ENCODE measurements at places on chromosomes 6 and 20.

- no peak for DNase-seq
Measured at GRCh38 chr6:70834520-70834919, 122.3 kb downstream of the B3GAT2 start.

DNA sequence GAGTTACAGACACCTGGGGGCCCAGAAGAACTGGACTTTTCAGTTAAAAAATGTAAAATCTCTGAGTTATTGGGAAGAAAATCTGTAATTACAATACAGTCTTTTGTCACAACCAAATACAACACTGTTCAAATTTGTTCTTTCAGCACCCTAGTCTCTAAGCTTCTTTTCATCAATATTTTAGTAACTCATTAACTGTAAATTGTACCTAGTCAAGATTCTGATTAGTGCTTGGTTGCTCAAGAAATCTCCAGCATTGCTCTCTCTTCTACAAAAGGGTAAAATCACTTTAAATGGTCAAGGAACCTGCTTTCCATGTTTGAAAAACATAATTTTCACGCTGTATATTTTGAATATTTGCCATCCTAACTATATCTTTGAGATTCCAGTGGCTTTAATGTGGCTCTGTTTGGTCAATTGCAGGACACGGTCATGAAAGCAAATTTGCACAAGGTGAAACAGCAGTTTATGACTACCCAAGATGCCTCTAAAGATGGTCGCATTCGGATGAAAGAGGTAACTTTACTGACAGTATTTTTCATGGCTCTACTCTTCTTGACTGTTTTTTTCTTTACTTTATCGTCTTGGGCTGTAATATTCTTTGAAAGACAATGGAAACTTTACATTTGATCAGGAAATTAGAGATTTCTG is 9.2 kb downstream of the SCGN start:
- no peak for DNase-seq

DNA sequence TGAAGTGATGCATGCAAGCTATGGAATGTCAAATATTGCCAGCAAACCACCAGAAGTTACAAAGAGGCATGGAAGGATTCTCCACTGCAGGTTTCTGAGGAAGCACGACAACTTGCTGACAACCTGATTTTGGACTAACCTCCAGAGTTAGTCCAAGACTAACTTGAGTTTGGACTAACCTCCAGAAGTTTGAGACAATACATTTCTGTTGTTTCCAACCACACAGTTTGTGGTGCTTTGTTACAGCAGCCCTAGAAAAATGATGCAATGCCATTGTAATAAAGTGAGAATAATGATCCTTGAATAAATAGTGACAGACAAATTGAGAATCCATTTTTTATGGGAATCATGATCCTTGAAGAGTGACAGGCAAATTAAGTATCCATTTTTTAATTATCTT is 169.9 kb upstream of the HDDC2 start:
- no peak for DNase-seq

DNA sequence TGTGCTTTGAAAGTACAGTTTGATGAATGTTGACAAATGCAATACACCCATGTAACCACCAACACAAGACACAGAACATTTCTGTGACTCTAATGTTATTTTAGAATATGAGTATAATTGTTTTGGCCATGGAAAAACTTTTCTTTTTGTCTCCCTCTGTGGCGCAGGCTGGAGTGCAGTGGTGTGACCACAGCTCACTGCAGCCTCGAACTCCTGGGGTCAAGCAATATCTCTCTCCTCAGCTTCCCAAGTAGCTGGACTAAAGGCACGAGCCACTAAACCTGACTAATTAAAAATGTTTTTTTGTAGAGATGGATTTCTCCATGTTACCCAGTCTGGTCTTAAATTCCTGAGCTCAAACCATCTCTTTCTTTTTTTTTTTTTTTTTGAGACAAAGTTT is 20.3 kb upstream of the BCAS4 start:
- DNase-seq: no peak

DNA sequence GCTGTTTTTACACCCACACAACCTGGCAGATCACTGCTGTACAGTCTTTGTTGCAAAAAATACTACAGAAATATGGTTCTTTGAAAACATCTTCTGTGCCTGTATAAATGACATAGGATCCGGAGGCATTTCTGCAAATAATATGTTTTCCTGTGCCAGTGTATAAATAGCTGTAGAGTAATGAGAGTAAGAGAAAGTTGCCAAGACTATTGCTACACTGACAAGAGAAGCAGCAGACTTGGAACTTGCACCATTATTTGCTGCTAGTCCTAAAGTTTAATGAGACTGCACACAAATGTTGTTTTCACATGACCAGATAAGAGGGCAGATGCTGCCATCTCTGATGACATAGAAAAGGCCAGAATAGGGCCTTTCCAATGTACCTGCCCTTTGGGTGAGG is 50.0 kb upstream of the DTNBP1 start:
- no peak for DNase-seq
